ENCODE measurements at places on chromosomes 12 and 14.

GRCh38 chr12:1773937-1774655 lies 46.3 kb upstream of the LRTM2 start:
- peak; percentile 57 for DNase-seq

GRCh38 chr12:17609153-17609552 lies 480.8 kb downstream of the RERGL start:
- no peak for DNase-seq

DNA sequence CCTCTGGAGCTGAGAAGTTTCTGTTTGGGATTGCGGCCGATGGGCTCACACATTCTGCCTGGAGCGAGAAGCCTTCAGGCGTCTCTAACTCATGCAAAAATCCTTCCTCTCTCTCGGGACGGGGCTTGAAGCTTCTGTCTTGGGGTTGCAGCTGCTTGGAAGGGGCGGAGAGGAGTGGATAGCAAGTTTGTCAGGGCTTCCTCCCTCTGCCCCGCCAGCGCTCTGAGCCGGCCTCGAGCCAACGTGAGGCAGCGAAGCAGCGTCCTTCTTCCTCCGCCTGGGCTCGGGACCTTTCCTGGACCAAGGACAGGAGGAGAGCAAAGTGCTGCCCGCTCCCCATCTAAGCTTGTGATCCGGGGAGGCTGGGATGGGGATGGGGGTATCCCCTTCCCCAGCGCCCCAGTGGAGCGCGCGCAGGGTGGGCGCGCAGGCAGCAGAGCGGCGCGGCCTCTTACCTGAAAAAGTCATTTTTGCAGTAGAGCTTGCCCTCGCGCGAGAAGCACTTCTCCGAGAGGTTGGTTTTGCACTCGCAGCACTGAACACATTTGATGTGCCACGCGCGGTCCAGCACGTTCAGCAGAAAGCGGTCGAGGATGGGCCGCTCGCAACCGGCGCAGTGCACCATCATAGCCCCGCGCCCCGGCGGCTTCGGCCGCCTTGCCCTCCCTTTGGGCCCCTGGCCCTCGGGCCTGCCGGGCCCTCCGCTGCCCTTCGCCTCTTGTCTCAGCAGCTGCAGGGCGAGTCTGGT lies 626 bp downstream of the LHX5 start:
- DNase-seq = no peak

GRCh38 chr12:2959505-2960389 lies 550 bp downstream of the TEAD4 start:
- peak; percentile 81 for DNase-seq

All from foreskin fibroblast (primary cell).